Mucosa of gallbladder (tissue), 1 donor: ENCODE measurements at places on chromosomes 2 and 18. TPM values are rescaled to one million over a fixed set of nuclear protein-coding genes. Genes with fewer than 3 reads are reported as not detected.

Gene CFAP53
- 1.5 TPM for total RNA-seq

Gene GNLY
- total RNA-seq: 0.95 TPM

Gene GTF2A1L
- total RNA-seq: 6.2 TPM

Gene ERFE
- total RNA-seq: 0.35 TPM

Gene ADCYAP1
- total RNA-seq: 1.1 TPM

Gene RBM44
- 0.55 TPM for total RNA-seq

Gene CBLN2
- 0.40 TPM for total RNA-seq

Gene TNFRSF11A
- total RNA-seq: 38.9 TPM

Gene POTEI
- total RNA-seq: 0.03 TPM

Gene WNT10A
- total RNA-seq: 0.12 TPM

Gene FZD7
- total RNA-seq: 10.4 TPM

Gene NFATC1
- total RNA-seq: 7.4 TPM

Gene VWA3B
- total RNA-seq: 0.58 TPM

Gene CPO
- 0.23 TPM for total RNA-seq

Gene ZNF512
- total RNA-seq: 32.6 TPM

Gene CIAO1
- 69.3 TPM for total RNA-seq

Gene ERMN
- total RNA-seq: not detected

Gene TRIM43
- total RNA-seq: not detected

Gene SPAST
- 18.1 TPM for total RNA-seq
